ENCODE measurements at places on chromosomes 16 and 17. TPM values are rescaled to one million over a fixed set of nuclear protein-coding genes. Genes with fewer than 3 reads are reported as not detected.
A peak's percentile ranks its signal among the peaks of the same experiment; 100 is the strongest.

The TBC1D3 gene
- not detected for total RNA-seq

- no peak overlapping the region for H3K4me3 ChIP-seq
- no peak for DNase-seq
- no peaks in the 10 kb centered on the region for H3K36me3 ChIP-seq
- H3K27ac ChIP-seq, result no peak overlapping the region
- H3K4me1 ChIP-seq, result no peaks in the 10 kb centered on the region
- H3K27me3 ChIP-seq, result no peaks in the 10 kb centered on the region
These were observed 38.0 kb downstream of the PEMT start for GRCh38 chr17:17553217-17554195.

DNA sequence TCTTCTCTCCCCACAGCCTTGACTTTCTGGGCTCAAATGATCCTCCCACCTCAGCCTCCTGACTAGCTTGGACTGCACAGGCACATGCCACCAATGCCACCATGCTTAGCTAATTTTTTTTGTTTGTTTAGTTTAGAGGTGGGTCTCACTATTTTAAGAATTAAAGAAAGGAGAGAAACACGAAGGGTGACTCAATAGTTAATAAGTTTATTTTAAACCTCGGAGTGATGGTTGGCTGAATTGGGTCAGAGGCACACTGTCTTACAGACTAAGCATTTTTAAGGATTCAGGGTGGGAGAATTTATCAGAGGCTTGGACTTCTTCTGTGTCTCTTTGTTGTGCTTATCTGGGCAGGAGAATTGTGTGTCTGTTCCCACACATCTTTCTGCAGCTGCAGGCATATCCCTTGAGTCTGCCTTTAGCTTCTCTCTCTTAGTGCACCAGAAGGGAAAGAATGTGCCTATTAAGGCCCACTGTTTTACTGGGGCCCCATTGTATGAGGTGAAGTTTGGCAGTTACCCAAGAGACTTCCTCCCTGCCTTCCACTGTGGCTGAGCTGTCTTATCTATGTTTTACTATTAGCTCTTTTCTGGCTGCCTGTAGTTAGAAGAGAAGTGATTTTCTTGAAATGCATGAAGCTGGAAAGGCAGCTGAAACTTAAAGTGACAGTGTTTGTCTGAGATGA lies 2172.0 kb downstream of the TP53TG3F start:
- no peak for DNase-seq
- H3K27ac ChIP-seq, result no peak overlapping the region
- H3K4me1 ChIP-seq, result no peaks in the 10 kb centered on the region
- no peaks in the 10 kb centered on the region for H3K27me3 ChIP-seq
- H3K4me3 ChIP-seq, result no peak overlapping the region
- H3K36me3 ChIP-seq, result no peaks in the 10 kb centered on the region

- no peak for DNase-seq
- H3K4me3 ChIP-seq, result no peak overlapping the region
- H3K4me1 ChIP-seq, result no peaks in the 10 kb centered on the region
- no peaks in the 10 kb centered on the region for H3K27me3 ChIP-seq
- H3K36me3 ChIP-seq, result peaks cover 4% of the 10 kb centered on the region
These were observed 9.9 kb downstream of the ATPAF2 start for GRCh38 chr17:18028952-18029540.

The ANKRD40 gene
- total RNA-seq, result 61.9 TPM

The C17orf107 gene
- 5.6 TPM for total RNA-seq

DNA sequence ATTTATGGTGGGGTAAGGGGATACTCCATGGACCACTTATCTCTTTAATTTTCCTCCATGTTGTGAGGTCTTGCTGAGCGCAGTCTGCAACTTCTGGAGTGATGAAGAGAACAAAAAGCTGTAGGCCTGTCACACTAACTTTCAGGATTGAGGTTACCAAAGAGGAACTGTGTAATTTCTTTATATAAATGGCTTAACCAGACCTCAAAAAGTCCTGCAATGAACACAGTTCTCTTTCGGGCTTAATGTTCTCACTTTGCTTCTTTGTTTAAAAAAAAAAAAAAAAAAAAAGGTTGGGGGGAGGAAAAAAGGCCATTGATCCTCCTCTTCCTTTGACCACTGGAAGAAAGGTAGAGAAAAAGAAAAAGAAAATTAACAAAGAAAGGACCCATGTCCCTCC lies 86.8 kb upstream of the SOX9 start:
- H3K4me3 ChIP-seq, result no peak overlapping the region
- no peaks in the 10 kb centered on the region for H3K36me3 ChIP-seq
- H3K27me3 ChIP-seq, result no peaks in the 10 kb centered on the region

GRCh38 chr16:22868593-22869224 lies 54.7 kb downstream of the HS3ST2 start:
- no peaks in the 10 kb centered on the region for H3K4me1 ChIP-seq
- no peaks in the 10 kb centered on the region for H3K27me3 ChIP-seq
- H3K27ac ChIP-seq, result no peak overlapping the region
- H3K4me3 ChIP-seq, result no peak overlapping the region
- no peak for DNase-seq

- H3K4me3 ChIP-seq, result peak overlapping the region; percentile 29
- no peaks in the 10 kb centered on the region for H3K4me1 ChIP-seq
- DNase-seq, result no peak
- no peaks in the 10 kb centered on the region for H3K36me3 ChIP-seq
- no peak overlapping the region for H3K27ac ChIP-seq
These were observed 1.8 kb downstream of the ITGAX start for GRCh38 chr16:31356566-31357323.

GRCh38 chr17:17760872-17761550 lies 75.8 kb downstream of the SREBF1 start:
- H3K4me3 ChIP-seq, result no peak overlapping the region
- H3K36me3 ChIP-seq, result no peaks in the 10 kb centered on the region
- no peak overlapping the region for H3K27ac ChIP-seq
- H3K27me3 ChIP-seq, result no peaks in the 10 kb centered on the region

The FBXL16 gene
- total RNA-seq, result not detected

DNA sequence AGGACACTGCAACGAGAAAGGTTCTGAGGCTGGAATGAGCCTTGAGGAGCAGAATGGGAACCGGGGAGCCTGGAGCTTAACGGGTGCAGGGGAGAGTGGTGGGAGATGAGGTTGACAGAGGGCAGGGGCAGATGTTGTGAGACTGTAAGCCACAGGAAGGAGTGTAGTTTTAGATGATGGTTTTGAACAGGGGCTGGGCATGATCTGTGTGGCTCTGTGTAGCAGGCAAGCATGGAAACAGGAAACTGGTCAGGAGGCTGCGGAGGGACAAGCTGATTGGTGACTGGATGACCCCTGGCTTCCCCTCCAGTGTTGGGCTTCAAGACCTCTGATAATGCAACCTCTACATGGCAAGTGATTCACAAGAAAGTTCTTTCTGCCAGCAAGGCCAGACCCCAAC lies 1.4 kb upstream of the CNGB1 start:
- no peaks in the 10 kb centered on the region for H3K27me3 ChIP-seq
- no peak overlapping the region for H3K27ac ChIP-seq
- H3K36me3 ChIP-seq, result no peaks in the 10 kb centered on the region

The ABCA5 gene
- total RNA-seq, result 46.2 TPM

DNA sequence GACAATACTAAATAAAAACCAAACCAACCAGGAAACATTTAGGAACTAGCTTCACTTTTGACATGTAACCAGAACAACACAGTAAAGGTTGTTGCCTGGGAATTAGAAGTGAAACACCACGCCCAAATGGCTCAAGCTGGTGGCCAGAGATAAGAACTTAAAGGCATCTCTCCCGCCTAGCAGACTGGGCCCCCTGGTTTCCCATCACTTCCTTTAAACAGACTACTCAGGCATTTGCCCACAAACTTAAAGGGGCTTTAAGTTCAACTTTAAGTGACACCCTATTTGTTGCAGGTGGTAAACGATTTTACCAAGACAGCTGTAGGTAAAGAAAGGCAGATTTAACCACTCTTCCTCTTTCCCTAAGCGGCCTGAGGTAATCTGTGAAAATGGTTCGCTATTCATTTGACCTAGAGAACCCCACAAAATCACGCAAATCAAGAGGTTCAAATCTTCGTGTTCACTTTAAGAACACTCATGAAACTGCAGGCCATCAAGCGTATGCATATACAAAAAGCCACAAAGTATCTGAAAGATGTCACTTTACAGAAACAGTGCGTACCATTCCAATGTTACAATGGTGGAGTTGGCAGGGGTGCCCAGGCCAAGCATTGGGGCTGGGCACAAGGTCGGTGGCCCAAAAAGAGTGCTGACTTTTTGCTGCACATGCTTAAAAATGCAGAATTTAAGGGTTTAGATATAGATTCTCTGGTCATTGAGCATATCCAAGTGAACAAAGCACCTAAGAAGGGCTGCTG lies 40.8 kb upstream of the BPTF start:
- no peak overlapping the region for H3K4me3 ChIP-seq
- no peaks in the 10 kb centered on the region for H3K4me1 ChIP-seq
- H3K27ac ChIP-seq, result no peak overlapping the region
- no peaks in the 10 kb centered on the region for H3K36me3 ChIP-seq

GRCh38 chr16:53515811-53516210 lies 12.8 kb upstream of the AKTIP start:
- H3K4me1 ChIP-seq, result no peaks in the 10 kb centered on the region
- H3K27ac ChIP-seq, result no peak overlapping the region
- H3K27me3 ChIP-seq, result no peaks in the 10 kb centered on the region
- H3K36me3 ChIP-seq, result no peaks in the 10 kb centered on the region
- no peak overlapping the region for H3K4me3 ChIP-seq

The BAIAP3 gene
- total RNA-seq, result 15.7 TPM

DNA sequence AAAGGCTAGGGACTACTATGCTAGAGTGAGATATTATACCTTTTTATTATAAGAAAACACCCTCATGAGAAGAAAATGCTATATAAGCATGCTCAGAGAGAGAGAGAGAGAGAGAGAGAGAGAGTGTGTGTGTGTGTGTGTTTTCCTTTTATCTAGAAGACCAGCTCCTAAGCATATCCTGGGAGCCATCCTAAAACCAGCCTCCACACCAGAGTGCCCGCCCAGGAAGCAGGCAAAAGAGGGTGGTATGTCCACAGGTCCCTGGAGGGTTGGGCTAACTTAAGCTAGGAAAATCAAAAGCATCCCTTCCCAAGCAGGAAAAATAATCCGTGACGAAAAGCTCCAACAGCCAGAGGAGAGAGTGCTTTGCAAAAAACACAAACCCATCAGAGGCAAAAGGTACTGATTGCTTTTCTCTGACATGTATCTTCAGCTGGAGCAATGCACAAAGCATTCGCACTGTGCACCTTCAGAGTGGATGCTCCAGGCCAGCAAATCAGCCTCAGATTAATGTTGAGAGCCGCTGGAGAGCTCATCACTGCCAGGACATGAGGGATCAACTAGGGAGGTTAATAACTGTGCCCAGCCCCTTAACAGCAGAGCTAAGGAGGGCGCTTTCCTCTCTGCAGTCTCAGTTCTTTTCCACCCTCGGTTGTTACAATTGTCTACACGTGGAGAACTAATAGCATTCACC lies 125.1 kb downstream of the SLC39A11 start:
- no peak overlapping the region for H3K27ac ChIP-seq
- DNase-seq, result no peak
- no peaks in the 10 kb centered on the region for H3K27me3 ChIP-seq
- no peak overlapping the region for H3K4me3 ChIP-seq

- no peak for DNase-seq
- no peak overlapping the region for H3K27ac ChIP-seq
- no peaks in the 10 kb centered on the region for H3K36me3 ChIP-seq
- peaks cover 49% of the 10 kb centered on the region for H3K4me1 ChIP-seq
- no peak overlapping the region for H3K4me3 ChIP-seq
These were observed 11.2 kb downstream of the PIEZO1 start for GRCh38 chr16:88773812-88774291.

The TEX19 gene
- total RNA-seq, result not detected
